ENCODE measurements at places on chromosomes 3 and 15.

DNA sequence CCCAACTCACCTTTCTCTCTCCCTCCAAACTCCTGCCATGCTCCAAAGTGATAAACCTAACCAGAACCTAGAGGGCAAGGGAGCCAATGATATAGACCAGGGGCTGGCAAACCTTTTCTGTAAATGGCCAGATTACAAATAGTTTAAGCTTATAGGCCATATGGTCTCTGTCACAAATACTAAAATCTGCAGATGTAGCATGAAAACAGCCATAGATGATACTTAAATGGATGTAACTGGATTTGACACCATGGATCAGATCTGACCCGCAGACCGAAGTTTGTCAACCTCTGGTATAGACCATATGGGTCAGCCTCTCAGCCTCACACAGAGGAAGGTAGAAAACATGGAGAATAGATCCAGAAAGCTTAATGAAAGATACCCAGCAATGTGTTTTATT is 165.2 kb upstream of the STT3B start:
- no peak for DNase-seq

GRCh38 chr3:39067286-39067685 is 15.5 kb downstream of the WDR48 start:
- DNase-seq, result no peak

DNA sequence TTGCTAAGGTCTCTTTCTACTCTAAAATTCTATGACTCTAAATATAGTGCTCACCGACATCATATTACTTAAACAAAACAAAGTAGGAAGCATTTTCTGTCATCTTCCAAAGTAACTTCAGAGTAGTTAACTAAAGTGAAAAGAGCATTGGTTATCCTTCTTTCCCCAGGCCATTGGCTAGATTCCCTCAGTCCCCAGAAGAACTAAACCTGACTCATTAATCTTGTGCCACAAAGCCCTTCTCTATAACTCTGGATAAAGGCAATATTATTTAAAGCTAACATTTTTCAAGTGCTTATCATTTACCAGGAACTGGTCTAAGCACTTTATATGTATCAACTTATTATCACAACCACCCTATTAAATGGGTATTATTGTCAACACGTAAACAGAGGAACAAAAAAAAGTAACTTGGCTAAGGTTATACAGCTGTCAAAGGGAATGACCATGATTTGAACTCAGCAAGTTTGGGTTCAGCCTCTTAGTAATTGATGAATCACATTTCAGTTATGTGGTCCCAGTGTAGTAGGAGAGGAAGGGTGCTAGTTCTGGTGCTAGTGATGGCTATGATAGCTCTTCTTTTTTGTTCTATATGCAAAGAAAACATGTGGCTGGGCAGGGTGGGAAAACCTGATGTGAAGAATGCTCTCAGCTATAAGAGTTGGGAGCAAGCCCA is 304.9 kb downstream of the FGF12 start:
- DNase-seq, result no peak

DNA sequence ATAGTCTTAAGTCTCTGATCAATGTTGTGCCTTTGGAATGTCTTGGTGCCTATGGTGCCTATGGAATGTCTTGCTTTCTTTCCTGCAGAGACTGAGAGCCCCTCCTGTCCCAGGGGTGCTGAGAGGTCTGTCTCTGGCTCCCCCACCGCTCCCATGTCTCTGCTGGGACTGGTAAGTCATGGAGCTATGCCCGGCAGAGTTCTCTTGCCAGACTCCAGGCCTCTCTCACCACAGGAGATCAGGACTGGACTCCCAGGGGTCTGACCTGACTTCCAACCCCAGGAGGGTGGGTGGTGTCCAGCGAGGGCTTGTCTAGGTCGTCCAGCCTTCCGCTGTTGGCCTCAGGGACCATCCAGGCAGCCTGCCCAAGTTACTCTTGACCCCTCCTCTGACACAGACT is 14.0 kb upstream of the CYP11A1 start:
- no peak for DNase-seq

DNA sequence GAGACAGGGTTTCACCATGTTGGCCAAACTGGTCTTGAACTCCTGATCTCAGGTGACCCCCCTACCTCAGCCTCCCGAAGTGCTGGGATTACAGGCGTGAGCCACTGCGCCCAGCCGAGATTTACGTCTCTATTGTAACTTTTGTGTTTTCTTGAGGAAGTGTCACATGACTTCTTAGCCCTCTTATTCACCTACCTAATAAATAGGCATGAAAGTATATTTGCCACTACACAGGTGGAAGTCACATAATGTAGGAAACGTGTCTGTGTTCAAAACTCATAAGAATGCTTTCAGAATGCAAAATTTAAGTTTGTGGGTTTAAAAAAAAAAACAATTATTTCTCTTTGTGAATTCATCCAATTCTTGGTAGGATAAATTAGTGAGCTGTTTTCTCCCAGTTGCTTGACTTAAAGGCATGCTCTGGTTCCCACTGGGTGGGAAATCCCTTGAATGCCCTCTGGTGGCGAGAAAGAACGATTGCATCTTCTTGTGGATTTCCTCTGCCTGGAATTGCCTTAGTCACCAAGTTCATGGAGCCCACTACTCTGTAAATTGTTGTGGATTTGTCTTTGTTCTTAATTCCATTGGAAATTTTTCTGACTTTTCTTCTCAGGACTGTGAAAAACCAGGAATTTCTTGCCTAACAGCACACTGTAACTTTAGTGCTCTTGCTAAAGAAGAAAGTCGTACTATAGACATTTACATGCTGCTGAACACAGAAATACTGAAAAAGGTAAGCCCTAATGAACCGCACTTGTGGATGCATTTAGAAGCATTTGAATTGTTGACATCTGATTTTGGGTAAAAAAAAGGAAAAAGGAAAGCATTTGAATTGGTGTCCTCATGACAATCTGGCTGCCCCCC is 82.2 kb upstream of the CTDSPL start:
- DNase-seq, result no peak

DNA sequence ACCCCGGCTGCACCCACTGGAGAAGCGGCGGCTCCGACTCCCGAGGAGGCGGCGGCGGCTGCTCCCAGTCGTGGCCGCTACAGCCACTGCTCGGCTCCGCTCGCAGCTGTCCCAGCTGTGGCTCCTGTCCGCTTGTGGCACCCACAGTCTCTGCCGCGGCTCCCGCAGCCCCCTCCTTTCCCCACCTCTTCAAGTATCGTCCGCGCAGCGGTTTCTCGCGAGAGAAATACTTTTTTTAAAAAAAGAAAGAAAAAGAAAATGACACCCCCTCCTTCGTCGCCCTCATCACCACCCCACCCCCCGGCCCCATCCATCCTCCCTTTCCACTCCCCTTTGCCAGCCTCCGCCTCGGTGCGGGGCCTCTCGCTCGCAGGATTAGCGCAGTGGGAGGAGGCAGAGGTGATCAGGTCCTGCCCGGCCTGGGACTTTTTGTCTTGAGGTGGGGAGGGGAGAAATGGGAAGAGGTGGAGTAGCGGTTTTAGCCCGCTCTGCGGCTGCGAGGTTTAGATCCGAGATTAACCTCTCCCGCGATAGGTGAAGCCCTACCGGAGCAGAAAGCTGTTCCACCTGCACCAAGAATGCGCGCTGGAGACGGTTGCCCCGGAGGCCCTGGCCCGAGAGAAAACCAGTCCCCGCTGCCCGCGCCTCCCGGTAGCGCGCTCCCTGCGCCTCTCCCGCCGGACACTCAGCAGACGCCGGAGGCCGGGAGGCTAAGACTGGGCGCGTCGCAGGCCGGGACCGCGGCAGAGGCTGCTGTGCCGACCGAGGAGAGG is at the start of gene FBN1:
TSS of gene FBN1 (minus strand) at position 152 of the 773 bp plus-strand sequence. CDS start 940 bp downstream, outside the sequence.
- DNase-seq, result no peak

DNA sequence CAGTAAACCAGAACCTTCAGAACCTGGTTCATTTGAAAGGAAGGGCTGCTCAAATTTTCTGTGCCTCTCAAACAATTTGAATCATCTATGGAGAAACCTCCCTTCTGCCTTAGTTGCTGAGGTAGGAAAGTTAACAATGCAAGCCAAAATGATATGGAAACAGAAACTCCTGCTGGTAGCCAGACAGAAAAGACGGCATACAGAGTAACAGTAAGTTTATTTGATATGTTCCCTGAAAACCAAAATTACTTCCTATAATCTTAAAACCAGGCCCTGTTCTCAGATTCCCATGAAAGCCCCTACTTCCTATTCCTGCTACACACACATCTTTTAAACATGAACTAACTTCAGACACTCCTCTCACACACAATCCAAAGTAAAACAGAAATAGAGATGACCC is 86.2 kb downstream of the TBC1D5 start:
- DNase-seq, result no peak

- DNase-seq, result no peak
Measured at GRCh38 chr15:81749716-81750375, 296.0 kb downstream of the MEX3B start.

- DNase-seq, result no peak
Measured at GRCh38 chr15:81280696-81281455, 43.1 kb downstream of the STARD5 start.

GRCh38 chr15:64245405-64245804 is 82.6 kb upstream of the PPIB start:
- no peak for DNase-seq

DNA sequence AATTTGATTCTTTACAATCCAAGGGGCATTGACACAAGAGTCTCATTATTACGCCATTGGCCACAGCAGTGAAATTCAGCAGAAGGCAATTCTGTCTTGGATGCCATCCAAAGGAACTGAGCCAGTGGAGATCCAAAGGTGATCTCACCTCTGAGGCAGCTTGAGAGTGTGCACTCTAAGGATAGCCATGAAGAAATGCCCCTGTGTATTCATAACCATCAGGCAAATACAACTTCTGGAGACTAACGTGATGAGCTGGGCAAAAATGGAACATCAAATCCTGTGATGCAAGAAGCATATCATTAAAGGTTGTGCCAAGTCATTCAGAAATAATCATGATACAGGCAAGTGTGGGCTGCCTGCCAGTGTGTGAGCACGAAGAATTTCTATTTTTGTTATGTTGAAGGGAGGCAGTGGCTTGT is 41.4 kb downstream of the ROBO2 start:
- peak; percentile 22 for DNase-seq

DNA sequence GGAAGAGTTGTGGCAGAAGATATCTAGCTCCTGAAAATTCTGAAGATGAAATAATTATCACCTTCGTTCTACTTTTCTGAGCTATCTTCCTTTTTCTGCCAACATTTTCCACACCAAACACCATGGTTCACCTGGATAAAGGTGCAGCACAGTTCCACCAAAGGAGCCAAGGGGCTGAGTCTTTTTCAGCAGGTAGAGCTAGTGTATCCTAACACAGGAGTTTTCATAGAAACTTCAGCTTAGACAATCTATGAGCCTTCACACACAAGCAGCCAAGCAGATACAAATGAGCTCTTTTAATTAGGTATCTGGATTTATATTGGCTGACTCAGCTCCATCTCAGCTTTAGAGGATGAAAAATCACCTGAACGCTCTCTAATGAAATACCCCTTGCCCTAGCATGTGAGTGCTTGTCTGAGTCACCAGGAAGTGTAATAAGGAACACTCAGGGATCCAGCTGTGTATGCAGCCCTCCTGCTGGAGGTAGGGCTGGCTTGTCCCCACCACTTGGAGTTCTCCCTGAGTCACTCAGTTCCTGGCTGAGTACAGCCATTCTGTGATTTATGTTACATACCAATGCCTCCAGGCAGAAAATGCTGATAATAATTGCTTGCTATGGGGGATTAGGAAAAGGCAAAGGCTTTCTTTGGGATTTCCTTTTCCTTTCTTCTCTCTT is 385.7 kb downstream of the LSAMP start:
- DNase-seq, result no peak

- no peak for DNase-seq
Measured at GRCh38 chr15:51533672-51534398, 88.7 kb downstream of the DMXL2 start.

DNA sequence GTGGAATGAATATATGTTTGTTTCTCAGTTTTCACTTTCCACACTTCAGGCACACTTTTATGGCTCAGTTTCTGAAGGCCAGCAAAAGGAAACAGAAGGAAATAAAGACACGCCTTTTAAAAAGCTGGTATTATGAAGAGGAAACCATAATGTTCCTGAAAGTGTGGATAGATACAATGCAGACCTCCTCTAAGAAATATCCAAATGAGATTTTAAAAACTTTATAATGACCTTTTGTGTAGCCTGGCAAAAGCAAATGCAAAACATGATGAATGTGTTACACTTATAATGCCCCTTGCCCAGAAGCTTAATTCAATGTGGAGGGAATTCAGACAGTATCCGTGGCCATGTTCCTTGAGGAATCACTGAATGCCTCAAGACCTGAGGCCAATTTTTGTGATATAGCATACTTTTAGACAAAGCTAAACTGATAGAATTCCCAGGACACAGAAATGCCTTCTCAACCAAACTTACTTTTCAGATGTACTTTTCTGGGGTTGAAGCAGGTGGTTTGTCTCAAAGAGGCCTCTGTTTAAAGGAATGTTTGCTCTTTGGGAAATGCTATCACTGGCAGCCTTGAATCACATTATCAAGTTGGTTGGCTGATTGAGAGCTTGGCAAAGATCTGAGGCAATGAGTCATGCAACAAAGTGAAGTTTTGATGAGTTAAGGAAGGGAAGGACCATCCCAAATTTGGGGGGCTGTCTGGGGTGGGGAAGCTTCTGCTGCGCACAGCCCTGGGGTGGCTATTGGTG is 77.1 kb upstream of the CACNA2D3 start:
- DNase-seq, result no peak

DNA sequence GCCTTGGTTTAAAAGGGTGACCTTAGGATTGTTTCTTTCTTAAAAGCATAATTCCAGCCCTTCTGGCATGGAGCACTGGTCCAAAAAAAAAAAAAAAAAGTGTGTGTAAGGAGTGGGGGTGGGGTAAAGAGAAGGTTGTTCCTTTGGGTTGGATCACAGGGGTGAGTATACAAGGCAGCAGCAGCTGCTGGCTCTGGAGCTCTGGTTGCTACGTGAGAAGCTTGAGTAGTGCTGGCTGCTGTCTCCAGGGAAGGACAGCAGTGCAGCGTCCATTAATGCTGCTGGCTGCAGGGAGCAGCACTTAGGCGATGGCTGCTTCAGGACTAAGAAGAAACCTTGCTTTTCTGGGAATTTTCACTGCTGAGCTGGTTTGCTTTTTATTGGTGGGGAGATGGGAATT is 2.3 kb downstream of the SETD5 start:
- DNase-seq, result no peak

DNA sequence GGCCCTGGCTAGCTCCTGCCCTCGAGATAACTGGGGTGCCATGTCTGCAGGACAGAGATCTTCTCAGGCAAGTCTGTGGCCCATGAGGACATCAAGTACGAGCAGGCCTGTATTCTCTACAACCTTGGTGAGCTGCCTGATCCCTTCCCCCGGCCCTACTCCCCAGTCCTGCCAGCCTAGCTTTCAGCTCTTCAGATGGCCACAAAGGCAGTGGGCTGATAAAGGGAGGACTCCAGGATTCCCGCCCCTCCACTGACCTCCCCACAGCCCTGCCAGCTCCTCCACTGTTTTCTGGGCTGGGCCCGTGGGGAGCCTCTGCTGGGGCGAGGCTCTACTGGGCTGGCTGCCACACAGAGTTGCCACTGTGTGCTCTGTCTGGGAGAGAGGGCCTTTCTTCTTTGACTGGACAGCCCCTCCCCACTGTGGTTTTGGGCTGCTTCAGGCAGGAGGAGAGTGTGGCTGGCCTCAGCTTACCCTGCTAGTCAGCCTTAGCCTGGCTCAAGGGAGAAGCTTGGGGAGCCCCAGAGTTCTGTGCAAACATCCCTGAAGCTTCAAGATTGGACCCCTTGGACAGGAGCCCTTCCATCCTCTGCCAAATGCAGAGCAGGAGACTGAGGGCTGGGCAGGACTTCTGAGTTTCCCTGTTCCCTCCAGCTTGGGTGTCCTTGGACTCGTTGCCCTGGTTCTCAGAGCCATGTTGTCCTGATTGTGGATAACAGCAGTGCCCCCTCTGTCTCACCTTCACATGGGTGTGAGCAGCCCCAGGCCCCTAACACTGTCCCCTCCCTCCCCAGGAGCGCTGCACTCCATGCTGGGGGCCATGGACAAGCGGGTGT is 24.4 kb downstream of the PTPN23 start:
- DNase-seq, result no peak

All from NCI-H2081 treated with DMSO at 0.1 percent for 48 hours (cell line).